Glomerular endothelial cell (primary cell): ENCODE measurements at places on chromosomes 4 and X.

DNA sequence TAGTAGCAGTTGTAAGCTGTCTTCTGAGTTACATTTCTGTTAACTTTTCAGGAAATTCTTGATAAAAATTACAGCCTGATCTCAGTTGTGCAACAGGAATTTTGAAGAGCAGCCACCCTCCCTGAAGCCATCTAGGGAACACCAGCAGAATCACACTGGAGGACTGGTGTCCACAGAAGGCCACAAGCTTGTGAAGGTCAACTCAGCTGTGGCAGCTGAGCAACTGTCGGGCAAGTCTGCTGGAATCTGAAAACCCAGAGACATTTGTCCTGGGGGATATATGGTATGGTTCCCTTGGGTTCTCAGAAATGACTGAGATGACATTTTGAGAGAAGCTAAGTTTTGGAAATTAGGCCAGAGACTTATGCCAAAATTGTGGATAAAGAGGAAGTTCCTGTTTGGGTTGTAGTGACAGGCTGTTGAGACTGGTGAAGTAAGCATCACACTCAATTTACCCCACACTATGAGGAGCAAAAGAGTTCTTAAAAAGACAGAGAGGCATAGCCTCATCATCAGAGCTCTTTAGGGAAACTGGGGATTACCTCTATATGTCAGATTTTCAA, 78.1 kb upstream of the TNIP3 start:
- DNase-seq = no peak

GRCh38 chr4:28227764-28228163, 1367.1 kb downstream of the STIM2 start:
- no peak for DNase-seq

DNA sequence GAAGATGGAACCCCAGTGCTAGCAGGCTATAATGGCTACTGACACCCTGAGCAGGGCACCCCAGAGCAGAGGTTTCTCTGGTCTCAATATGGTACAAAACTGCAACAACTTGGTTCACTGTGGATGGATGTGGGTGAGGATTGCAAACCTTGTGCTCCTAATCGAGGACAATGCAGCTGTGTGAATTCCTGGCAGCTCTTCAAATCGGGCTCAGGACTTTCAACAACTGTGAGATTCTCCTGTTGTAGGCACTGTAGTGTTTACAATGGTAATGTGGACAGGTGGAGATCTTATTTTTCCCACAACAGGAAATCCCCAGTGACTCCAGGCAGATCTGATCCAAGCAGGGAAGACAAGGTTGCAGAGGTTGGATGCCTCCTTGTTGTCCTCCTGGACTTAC, 101.5 kb downstream of the RCHY1 start:
- DNase-seq = no peak

- no peak for DNase-seq
Measured at GRCh38 chr4:163755013-163755412, 260.5 kb downstream of the TMA16 start.

- no peak for DNase-seq
Measured at GRCh38 chr4:25484243-25484721, 107.2 kb downstream of the ANAPC4 start.

- no peak for DNase-seq
Measured at GRCh38 chr4:151522866-151523519, 114.0 kb downstream of the FHIP1A start.

DNA sequence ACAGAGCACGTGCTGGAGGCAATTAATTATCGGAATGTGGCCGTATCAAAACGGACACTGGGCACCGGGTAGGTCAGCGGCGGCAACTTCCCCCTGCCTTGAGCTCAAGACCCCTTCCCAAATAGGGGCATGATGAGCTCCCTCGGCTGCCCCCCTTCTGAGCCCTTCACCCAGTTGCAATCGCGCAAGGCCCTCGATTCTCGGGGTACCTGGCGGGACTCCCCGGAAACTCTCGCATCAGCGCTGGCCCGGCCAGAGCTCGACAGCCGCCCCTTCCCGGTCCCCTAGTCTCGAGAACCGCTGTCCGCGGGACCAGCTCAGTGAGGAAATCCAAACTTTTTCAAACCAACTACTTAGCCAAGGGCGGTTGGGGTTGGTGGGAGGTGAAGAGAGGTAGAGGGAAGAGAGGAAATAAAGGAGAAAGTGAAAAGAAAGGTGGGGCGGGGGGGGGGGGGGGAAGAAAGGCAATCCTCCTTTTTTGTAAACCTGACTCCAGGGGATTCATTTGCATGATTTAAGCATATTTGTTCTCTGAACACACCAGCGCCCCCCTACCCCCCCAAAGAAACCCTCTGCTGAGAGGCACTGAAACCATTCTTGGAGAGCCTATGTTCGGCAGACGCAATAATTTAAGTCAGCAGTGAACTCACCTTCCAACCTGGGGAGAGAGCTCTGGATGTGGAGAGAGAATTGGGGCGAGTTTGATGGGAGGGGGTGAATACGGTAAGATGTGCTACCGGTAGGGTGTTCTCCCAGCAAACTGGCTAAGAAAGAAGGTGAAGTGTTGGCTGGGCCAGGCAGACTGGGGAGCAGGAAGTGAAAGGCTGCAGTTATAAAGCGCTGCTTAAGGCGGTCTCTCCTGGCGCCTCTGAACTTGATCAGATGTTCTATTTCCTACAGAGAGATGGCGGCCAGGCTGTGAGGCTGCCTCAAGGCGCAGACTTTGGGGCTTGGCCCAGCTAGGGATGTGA, 2.0 kb upstream of the ZIC3 start:
- no peak for DNase-seq

GRCh38 chr4:76881375-76881774, 16.6 kb downstream of the SOWAHB start:
- DNase-seq = no peak

- no peak for DNase-seq
Measured at GRCh38 chrX:109378281-109378680, 103.6 kb downstream of the GUCY2F start.

DNA sequence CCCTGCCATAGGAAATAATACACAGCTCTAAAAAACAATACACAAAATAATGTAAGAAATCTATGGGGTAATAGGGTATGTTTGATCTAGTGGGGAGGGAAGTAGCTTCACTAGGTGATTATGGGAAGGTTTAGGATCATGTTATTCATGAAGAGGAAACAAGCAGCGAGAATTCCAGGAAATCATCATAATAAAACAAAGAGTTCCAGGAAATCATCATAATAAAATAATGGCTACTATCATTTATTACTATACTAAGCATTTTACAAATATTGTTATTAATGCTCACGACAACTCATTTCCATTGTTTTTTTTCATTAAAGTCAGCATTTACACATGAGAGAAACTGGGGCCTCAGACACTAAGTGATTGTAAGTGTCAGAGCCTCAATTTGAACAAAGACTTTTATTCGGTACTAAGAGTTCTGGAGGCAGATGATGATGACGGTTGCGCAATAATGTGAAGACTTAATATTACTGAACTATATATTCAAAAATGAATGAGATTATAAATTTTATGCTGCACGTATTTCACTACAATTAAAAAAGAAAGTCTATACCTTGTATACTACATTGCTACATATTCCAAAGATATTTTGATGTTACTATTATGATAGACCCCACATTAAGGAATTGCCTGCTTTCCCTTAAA, 12.2 kb upstream of the CXCL8 start:
- no peak for DNase-seq

DNA sequence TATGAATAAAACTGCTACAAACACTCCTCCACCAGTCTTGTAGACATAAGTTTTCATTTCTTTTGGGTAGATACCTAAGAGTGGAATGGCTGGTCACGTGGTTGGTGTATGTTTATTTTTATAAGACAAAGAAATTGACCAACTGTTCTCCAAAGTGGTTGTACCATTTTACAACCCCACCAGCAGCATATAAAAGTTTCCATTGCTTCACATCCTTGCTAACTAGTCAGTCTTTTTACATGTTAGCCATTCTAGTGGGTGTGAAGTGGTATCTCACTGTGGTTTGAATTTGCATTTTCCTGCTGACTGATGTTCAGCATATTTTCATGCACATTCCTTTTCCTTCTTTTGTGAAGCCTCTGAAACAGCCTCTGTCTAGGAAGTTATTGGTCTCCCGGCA, 76.2 kb upstream of the ADGRG2 start:
- no peak for DNase-seq

GRCh38 chrX:27309406-27309805, 153.7 kb downstream of the PPP4R3C start:
- DNase-seq = peak; percentile 63

DNA sequence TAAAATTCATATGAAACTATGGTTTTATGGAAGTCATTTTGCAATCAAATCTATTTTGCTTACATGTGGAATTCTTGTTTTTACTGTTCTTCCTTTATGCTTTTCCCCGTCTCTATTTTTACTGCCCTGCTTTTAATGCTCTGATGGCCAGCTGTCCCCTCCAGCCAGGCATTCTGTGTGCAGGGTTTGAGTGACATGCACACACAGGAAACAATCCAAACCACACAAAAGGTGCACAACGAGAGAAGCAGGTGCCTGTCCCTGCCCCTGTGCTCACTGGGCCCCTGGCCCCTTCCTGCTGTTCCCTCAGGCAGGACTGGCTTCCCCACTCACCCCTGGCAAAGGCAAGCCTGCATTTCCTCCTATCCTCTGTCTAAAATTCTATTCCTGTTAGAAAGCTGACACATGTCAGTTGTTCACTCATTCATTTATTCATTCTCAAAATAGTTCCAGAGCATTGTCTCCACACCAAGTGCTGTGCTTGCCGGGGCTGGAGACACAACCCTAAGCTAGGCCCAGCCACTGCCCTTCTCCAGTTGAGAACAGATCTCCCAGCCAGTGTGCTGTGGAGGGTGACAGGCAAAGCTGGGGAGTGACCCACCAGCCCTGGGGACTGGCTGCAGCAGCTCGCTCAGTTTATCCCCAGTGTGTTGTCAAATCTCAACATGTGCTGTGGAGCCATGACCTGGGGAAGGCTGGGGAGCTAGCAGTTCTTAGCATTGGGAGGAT, 346.3 kb downstream of the FBXW7 start:
- no peak for DNase-seq

DNA sequence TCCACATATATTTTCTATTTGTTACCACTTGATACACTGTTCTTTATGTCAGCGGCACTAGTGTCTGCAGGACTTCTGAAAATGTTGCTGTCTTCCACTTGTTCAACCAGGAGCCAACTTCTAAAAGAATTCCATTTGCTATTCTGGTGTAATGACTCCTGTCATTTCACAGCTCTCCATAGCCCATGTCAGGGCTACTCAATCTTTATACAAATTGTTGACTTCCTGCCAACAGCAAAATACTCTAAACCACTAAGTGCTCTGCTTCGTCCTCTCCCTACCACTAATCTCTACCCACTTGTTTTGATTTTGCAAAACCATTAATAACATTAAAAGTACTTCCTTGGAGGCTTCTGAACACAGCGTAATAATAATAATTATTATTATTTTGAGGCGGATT, 7.2 kb downstream of the CTSO start:
- no peak for DNase-seq

DNA sequence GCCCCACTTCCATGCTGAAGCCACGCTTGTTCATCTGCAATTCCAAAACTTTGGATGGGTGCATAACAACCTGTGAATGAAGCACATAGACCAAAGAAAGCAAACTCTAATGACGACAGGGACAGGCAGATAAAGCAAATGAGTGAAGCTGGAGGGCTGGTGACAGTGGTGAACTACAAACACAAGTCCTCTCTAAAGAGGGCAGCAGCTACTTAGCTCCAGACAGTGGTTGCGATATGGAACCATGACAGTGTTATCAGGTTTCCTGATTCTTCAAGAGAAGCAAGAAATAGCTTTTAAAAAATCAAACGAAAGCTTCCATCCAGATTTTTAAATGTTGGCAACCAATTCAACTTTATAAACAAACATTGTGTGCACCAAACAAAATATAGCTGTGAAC, 23.8 kb downstream of the NOX1 start:
- no peak for DNase-seq

GRCh38 chr4:156896527-156896926, 75.1 kb downstream of the PDGFC start:
- no peak for DNase-seq

DNA sequence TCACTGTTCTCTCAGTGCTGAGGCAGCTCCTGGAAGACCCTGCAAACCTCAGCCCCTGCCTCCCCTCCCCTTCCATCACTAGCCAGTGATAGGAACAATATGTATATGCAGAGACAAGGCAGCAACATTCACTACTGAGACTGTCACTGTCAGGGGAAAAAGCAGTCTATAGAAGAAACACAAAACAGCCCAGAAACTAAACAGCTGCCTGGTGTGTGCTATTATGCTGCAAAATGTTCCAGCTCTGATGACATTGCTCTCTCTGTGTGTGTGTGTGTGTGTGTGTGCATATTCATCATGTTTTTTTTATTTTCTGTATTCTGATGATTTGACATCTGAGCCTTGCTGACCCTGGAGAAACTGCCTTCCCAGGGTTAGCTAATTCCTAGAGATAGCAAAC, 147.2 kb downstream of the SPATA18 start:
- no peak for DNase-seq

GRCh38 chr4:22122062-22122461, 173.5 kb upstream of the KCNIP4 start:
- no peak for DNase-seq

DNA sequence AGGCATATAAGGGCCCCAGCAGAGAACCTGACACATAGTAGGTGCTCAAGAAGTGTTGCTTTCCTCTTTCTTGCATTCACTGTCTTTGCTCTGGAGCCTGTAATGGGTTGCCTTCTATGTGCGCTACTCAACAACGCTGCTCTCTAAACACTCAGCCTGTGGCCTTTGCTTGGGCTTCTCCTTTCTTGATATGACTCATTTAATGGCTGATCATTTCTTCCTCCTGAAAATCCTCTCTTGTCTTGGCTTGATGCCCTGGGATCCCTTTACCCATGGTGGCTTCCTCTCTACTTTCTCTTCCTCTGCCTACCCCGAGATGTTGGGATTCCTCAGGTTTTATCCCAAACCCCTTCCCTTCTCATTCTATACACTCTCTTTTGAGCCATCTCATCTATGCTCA, 19.9 kb upstream of the PJA1 start:
- no peak for DNase-seq
